Testis (tissue), 5 donors: ENCODE measurements at places on chromosomes 12 and 14. TPM values are rescaled to one million over a fixed set of nuclear protein-coding genes. Genes with fewer than 3 reads are reported as not detected.

Gene RTL1
- total RNA-seq: 0.94 TPM

Gene C1QL4
- total RNA-seq: 5.5 TPM

Gene PPM1H
- 2.5 TPM for total RNA-seq

Gene ABHD4
- 158 TPM for total RNA-seq

Gene GPN3
- total RNA-seq: 55.5 TPM

Gene POTEM
- 67.0 TPM for total RNA-seq

Gene ST8SIA1
- 13.6 TPM for total RNA-seq

Gene AQP5
- total RNA-seq: 134 TPM

DNA sequence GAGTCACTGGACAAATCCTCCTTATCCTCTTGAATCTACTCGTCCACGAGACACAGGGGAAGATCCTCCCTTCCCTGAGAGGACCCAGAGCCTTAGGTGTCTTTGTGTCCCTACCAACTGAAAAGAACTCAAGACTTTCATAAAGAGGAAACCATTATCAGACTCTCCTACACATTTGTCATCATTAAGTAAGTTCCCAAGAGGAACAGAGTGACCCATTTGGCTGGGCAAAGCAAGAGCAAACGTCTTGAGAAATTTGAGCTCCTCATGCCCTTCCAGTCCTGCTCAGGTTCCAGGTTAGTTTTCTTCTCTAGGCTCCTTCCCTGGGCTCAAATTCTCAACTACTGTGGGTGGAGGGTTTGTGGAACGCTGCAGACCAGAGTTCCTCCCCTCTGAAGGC, 5.7 kb downstream of the MLF2 start:
- H3K4me3 ChIP-seq: no peak overlapping the region
- no peak for DNase-seq
- no peak overlapping the region for H3K27ac ChIP-seq
- H3K4me1 ChIP-seq: peaks cover 5% of the 10 kb centered on the region
- no peaks in the 10 kb centered on the region for H3K27me3 ChIP-seq

- peak overlapping the region; percentile 43 for H3K4me3 ChIP-seq
- H3K4me1 ChIP-seq: peaks cover 18% of the 10 kb centered on the region
- H3K27ac ChIP-seq: no peak overlapping the region
- DNase-seq: peak; percentile 17
- no peaks in the 10 kb centered on the region for H3K36me3 ChIP-seq
Observed at GRCh38 chr12:65823513-65824375, 539 bp upstream of the HMGA2 start.

DNA sequence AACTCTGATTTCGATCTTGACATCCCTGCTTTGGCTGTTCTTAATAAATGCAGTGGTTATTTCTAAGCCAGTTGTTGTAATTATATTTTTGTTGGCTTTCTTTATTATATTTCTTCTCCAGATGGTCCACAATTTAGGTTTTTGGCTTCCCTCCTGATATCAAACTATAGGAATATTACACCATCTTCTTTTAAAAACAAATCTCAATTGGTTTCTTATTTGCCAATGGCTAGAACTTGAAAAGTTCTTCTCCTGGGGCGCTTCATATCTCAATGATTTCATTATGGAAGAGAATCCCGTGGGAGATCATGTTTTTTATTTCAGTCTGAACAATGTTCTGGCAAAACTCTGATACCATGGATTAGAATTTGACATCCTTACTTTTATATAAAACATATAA, 292.3 kb downstream of the FLRT2 start:
- H3K4me1 ChIP-seq: no peaks in the 10 kb centered on the region
- no peaks in the 10 kb centered on the region for H3K27me3 ChIP-seq
- no peaks in the 10 kb centered on the region for H3K36me3 ChIP-seq
- H3K4me3 ChIP-seq: no peak overlapping the region
- H3K27ac ChIP-seq: no peak overlapping the region

- H3K4me1 ChIP-seq: no peaks in the 10 kb centered on the region
- H3K36me3 ChIP-seq: no peaks in the 10 kb centered on the region
- H3K27me3 ChIP-seq: no peaks in the 10 kb centered on the region
- H3K4me3 ChIP-seq: no peak overlapping the region
- DNase-seq: no peak
- H3K27ac ChIP-seq: no peak overlapping the region
Observed at GRCh38 chr14:71956920-71957563, 24.8 kb downstream of the RGS6 start.

- DNase-seq: no peak
- H3K4me1 ChIP-seq: no peaks in the 10 kb centered on the region
- H3K36me3 ChIP-seq: no peaks in the 10 kb centered on the region
- no peak overlapping the region for H3K27ac ChIP-seq
- no peaks in the 10 kb centered on the region for H3K27me3 ChIP-seq
Observed at GRCh38 chr14:59086241-59086882, 102.1 kb upstream of the DAAM1 start.

DNA sequence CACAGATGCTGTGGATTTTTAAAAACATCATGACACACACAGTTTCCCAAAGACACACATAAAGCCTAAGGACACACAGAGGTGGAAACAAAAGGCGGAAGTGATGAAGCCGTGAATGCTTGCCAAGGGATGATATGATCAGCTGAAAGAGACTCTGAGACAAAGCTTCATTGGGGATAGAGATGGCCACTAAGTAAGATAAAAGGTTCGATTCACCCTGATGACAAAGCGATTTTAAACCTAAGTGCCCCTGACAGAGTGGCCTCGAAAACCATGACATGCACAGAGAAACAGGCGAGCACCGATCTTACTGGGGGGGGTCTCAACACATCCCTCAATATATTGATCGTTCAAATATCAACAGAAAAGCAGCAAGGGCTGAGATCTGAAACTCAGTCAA, 20.3 kb upstream of the EIF5 start:
- no peak for DNase-seq
- no peaks in the 10 kb centered on the region for H3K4me1 ChIP-seq
- no peak overlapping the region for H3K4me3 ChIP-seq
- no peaks in the 10 kb centered on the region for H3K36me3 ChIP-seq
- no peak overlapping the region for H3K27ac ChIP-seq

- no peaks in the 10 kb centered on the region for H3K27me3 ChIP-seq
- DNase-seq: no peak
- H3K4me1 ChIP-seq: no peaks in the 10 kb centered on the region
- no peaks in the 10 kb centered on the region for H3K36me3 ChIP-seq
Observed at GRCh38 chr12:15931590-15932053, 20.5 kb downstream of the DERA start.

GRCh38 chr12:38783304-38783703, 122.1 kb downstream of the CPNE8 start:
- no peaks in the 10 kb centered on the region for H3K27me3 ChIP-seq
- no peak overlapping the region for H3K4me3 ChIP-seq
- DNase-seq: no peak
- H3K4me1 ChIP-seq: no peaks in the 10 kb centered on the region

DNA sequence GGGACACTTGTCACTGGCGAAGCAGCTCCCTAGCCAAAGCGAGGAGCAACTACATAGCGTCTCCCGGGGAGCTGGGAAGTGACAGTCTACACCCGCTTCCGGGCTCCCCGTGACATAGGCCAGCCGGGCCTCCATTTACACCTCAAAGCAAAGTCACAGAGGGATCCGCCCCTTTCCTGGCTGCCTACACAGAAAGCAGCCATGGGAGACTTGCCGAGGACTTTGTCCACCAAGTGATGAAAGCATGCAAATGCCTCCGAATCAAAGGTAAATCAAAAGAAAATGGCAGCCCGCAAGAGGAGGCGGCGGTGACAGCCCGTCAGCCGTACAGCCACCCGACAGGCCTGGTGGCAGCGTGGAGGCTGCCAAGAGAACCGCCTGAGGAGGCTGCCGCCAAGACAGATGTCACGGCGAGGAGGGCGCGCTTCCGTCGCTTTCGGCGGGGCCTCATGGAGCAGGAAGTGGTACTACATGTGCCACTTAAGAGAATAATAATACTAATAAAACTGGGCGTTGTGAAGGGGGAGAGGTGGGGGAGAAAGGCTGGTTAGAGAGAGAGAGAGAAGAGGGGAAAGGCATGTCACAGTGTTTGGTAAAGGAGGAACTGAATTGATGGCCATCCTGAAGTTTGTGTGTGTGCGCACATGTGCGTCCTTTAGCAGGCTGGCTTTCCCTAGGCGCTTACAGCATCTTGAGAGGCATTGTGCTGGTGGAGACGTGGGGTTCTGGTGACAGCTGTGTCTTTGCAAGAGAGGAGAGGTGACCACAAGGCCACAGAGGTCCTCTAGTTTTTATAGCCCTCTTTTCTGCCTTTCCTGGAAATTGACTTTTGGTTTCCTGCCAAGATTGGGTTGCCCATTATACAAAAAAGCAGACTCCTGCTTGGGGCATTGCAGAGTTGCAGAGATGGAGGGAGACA, 661.7 kb downstream of the VRK1 start:
- peak; percentile 60 for DNase-seq
- no peaks in the 10 kb centered on the region for H3K27me3 ChIP-seq
- H3K4me1 ChIP-seq: no peaks in the 10 kb centered on the region
- no peaks in the 10 kb centered on the region for H3K36me3 ChIP-seq
- no peak overlapping the region for H3K27ac ChIP-seq

- no peaks in the 10 kb centered on the region for H3K27me3 ChIP-seq
- no peak overlapping the region for H3K4me3 ChIP-seq
- H3K27ac ChIP-seq: no peak overlapping the region
- no peaks in the 10 kb centered on the region for H3K36me3 ChIP-seq
Observed at GRCh38 chr12:73902260-73902659, 635.4 kb upstream of the ATXN7L3B start.

DNA sequence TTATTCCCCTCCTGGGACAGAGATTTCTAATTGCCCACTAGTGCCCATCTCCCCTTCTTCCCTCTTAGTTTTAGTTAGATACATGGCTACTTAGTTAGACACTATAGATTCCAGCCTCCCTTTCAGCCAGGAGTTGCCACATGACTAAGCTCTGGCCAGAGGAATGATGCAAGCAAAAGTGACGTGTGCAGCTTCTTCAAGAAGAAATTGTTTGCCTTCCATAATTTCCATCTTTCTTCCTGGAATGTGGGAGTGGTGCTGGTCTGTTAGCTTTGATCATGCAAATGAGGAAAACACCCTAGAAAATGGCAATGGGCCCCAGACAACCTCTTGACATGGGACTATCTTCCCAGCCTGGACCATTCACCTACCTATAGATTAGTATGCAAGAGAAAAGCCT, 21.4 kb downstream of the CCDC177 start:
- H3K27me3 ChIP-seq: no peaks in the 10 kb centered on the region
- H3K4me3 ChIP-seq: no peak overlapping the region
- H3K4me1 ChIP-seq: no peaks in the 10 kb centered on the region
- no peak overlapping the region for H3K27ac ChIP-seq
- no peak for DNase-seq
